ENCODE measurements at places on chromosomes 4 and X.

DNA sequence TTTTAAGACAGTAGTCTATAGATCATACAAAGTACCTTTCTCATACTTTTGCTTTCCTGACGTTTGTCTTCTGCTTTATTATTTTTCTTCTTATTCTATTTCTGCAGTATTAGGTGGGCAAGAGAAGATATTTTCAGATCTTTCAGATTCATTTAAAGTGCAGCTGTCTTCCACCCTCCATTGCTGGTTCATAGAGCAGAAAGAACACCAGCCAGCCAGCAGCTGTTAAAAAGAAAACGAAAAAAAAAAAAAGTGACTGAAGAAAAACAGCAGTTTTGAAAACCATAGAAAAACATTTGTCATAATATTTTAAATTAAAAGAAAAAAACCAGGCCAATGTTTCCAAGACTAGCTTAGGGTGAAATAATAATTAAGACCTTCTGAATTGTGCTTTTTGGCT, 42.9 kb downstream of the SMAD1 start:
- DNase-seq: no peak

- no peak for DNase-seq
Observed at GRCh38 chr4:22850055-22850454, 157.3 kb downstream of the GBA3 start.

DNA sequence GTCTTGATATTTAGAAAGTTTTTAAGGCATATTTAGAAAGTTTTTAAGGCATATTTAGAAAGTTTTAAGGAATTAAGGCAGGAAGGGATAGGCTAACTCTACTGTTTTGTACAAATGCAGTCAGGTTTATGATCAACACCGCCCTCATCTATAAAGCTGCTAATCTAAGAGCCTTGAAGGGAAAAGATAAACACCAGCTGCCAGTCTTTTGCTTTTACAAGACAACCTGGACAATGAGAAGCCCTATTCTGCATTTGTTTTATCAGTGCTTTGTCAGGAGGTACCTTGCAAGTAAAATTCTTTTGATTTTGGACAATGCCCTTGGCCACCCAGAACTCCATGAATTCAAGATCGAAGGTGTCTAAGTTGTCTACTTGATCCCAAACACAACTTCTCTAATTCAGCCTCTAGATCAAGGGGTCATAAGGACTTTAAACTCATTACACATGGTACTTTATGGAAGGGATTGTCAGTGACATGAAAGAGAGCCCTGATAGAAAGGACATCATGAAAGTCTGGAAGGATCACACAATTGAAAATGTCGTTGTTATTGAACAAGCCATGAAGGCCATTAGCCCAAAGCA, 39.8 kb downstream of the IL15 start:
- no peak for DNase-seq

DNA sequence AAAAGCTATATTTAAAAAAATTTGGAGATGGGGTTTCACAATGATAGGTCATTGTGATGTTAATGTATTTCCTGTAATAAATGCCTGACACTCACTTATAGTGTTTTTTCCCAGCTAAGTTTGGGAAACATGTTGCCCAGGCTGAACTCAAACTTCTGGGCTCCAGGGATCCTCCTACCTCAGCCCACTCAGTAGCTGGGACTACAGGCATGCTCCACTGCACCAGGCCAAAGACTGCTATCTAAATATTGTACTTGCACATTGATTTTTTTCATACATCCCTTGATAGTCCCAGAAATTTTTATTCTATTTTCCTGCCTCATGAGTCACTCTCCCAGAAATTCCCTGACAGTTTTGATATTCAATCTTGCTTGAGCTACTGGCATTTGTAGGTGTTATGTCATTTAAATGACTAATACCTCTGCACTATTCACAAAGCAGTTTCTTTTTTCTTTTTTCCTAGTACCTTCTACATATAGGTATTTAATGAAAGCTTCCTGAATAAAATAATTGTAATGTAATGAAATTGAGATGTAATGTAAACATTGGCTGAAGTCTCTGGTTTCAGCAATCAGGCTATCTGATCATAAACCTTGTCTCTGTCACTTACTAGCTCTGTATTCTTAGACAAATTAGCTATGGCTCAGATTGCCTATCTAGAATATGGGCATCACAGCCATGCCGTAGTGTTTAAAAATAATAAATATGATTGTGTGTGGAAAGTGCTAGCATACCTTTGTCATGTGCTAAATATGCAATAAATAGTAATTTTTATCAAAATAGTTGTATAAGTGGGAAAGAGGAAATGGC, 1973.0 kb upstream of the AGA start:
- DNase-seq: no peak

DNA sequence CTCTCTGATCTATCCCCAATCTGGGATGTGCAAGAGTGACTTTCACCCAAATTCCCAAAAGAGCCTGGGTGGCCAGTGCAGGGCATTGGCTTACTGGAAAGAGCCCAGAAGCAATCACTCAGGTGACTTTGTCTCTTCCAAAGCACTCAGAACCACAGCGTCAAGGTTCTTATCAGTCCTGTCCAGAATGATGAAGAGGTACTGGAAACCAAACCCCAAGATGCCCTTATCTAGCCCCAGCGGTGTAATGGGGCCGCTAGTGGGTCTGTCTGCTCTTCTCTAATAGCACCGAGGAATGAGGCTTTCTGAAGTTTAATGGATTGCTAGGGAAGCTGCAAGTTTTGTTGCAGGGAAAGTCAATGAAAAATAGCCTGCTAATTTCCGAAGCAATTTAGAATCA, 21.6 kb downstream of the CLNK start:
- no peak for DNase-seq

GRCh38 chr4:56317749-56318148, 69.5 kb downstream of the AASDH start:
- no peak for DNase-seq

GRCh38 chr4:42302348-42302747, 94.9 kb upstream of the SHISA3 start:
- peak; percentile 82 for DNase-seq

DNA sequence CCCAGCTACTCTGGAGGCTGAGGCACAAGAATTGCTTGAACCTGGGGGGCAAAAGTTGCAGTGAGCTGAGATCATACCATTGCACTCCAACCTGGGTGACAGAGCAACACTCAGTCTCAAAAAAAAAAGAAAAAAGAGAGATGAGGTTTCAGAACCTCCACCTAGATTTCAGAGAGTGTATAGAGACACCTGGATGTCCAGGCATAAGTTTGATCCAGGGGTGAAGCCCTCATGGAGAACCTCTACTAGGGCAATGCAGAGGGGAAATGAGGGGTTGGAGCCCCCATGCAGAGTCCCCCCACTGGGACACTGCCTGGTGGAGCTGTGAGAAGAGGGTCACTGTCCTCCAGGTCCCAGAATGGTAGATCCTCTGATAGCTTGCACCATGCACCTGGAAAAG, 92.8 kb upstream of the HSD17B10 start:
- no peak for DNase-seq

Data from GM23338 (cell line).